ENCODE measurements at places on chromosomes 11 and 22.

DNA sequence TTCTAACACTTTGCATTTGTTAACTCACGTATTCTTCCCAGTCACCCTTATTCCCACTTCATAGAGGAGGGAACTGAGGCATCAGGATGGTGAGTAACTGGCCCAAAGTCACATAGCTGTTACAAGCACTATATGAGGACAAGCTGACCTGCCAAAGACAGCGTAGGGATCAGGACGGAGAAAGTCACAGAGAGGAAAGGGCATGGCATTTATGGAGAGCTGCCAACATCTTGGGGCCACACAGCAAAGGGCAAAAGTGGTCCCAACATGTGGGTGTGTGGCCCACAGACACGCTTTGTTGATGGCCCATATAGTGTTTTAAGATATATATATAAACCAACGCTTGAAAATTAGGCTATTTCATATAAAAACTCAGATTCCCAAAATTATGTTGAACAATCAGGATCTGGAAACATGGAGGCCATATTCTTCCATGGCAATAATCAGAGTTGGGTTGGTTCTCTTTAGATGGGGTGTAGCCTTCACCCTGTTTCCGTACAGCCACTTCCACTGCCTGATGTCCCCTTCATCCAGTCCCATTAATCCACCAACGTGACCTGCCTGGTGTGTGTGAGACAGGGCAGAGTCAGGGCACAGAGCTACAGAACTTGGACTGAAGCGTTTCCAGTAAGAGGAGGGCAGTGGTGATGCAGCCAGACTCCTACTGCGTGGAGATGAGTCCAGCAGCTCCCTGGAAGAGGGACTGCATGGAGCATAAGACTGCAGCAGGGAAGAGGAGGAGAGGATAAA lies 39.9 kb upstream of the CD5 start:
- DNase-seq = no peak

- DNase-seq = no peak
Observed at GRCh38 chr11:58919561-58919960, 19.7 kb upstream of the GLYATL1 start.

GRCh38 chr11:47296045-47296444 lies 26.1 kb downstream of the MADD start:
- DNase-seq = no peak

GRCh38 chr22:35467681-35468434 lies 67.9 kb downstream of the MCM5 start:
- DNase-seq = no peak

GRCh38 chr22:23216461-23217170 lies 36.3 kb downstream of the BCR start:
- peak; percentile 69 for DNase-seq

DNA sequence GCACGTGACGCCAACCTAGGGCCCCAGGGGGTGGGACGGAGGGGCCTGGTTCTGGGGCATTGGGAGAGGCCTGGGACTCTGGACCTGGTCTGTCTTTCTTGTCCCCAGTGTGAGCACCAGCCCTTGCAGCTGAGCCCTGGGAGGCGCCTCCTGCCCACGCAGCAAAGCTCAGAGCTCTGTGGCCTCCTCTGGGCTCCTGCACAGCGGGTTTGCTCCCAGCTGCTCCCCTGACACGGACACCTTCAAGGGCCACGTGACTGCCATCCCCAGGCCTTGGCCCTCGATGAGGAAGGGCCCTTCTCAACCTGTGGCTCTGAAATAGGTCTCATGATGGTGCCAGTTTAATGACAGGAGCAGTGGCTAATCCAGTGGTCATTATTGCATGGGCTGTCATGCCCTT lies 31.5 kb upstream of the CCDC188 start:
- no peak for DNase-seq

GRCh38 chr22:36405671-36406538 lies 18.1 kb upstream of the MYH9 start:
- peak; percentile 30 for DNase-seq

- no peak for DNase-seq
Observed at GRCh38 chr11:117610901-117611300, 186.1 kb downstream of the DSCAML1 start.

DNA sequence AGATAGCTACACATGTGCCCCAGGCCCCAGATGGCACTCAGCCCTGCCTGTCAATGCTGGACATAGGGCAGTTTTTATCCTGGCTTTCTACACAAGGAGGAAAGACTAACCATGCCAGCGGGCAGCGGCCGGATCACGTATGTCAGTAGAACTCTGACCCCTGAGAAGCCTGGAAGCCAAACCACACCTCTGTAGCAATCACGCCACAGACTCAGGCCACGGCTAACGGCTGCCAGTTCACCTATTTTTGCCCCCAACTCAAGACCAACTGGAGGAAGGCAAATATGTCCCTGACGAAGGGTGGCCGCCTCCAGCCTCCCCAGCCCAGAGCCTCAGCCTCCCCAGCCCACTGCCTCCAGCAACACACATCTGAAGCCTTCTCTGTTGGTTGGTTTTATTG lies 7.2 kb upstream of the CD81 start:
- DNase-seq = no peak

DNA sequence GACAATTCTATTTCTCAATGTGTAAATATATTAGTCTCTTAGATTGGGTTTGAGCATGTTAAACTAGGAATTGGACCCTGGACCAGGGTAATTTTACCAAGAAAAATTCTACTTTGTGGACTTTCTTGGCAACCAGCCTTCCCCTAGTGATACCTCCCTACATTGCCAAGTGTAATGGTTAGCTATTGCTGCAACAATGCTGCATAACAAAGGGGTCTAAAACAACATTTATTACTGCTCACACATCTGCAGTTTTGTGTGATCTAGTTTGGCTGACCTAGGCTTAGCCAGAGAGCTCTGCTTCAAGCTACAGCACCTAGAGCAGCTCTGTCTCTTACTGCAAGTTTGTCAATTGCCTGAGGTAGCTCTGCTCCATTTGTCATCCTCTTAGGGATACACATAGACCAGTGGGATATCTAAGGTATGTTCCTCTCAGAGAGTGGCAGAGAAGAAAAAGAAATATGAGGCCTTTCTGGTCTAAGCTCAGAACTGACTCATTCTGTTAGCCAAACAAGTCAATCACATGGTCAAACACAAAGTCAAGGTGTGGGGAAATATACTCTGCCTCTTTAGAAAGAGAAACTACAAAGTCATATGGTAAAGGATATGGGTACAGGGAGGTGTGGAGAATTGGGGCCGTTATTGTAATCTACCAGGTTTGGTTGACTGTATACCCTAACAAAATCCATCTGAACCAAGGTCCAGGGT lies 2.0 kb upstream of the LAYN start:
- peak; percentile 27 for DNase-seq

GRCh38 chr11:12164061-12165014 lies 53.9 kb downstream of the MICAL2 start:
- no peak for DNase-seq

DNA sequence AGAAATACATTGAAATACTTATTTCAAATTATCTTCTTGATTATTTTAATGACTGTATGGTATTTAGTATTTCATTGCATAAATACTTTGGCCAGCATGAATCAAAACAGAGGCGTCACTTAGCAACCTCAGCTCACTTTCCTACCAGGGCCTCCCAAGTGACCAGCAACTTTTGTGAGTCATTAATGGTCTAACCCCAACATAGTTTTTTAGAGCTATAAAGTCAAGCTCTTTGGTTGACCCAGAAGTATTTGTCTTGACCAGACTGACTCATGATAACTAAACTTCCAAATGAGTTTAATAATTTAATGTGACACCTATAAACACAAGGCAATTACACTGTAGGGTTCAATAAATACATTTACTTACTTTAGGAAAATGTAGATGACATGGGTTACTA lies 27.9 kb upstream of the RBMXL2 start:
- no peak for DNase-seq

DNA sequence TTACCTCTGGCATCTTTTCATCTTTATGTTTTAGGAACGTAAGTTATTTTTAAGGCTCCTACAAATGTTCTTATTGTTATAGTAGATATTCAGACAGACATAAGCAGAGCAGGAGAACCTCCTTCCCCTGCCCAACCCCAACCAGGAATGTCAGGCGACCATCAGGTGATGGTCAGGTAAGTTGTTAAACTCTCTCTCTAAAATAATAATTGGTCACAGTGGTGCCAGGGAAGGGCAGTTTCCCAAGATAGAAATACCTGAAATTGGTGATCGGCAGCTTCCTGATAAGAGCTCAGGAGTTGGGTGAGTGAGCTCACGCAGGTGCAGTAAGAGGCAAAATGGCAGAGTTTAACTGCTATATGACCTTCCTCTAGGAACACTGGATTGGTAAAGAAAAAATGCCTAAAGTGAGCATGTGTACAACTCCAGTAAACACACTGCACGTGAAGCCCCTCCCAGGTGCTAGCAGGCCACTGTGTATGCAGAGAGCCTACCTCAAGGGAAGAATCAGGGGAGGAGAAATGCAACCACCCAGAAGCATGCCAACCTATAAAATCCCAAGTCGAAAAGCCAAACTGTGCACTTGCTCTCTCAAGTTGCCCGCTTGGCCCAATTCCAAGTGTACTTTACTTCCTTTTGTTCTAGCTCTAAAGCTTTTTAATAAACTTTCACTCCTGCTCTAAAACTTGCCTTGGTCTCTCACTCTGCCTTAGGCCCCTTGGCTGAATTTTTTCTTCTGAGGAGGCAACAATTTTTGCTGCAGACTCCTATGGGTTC lies 273.9 kb downstream of the SBF2 start:
- DNase-seq = no peak

- no peak for DNase-seq
Observed at GRCh38 chr22:38471237-38471636, 3.3 kb downstream of the KDELR3 start.

DNA sequence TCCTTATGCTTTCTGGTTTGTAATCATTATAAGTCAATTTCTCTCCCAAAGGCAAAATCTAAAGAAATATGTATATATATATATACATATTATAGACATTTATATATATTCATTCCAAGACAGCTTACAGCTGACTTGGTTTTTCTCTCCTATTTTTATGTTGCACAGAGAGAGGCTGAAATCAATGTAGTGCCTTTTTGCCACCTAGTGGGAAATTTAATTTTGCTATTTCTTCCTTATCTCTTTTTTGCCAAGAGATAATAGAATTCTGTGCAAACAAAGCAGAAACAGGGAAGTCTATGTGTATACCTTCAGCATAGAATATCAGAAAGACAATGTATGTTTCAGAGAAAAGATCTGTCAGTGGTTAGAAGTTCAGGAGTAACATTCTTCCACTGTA lies 186.0 kb upstream of the ANO5 start:
- no peak for DNase-seq

DNA sequence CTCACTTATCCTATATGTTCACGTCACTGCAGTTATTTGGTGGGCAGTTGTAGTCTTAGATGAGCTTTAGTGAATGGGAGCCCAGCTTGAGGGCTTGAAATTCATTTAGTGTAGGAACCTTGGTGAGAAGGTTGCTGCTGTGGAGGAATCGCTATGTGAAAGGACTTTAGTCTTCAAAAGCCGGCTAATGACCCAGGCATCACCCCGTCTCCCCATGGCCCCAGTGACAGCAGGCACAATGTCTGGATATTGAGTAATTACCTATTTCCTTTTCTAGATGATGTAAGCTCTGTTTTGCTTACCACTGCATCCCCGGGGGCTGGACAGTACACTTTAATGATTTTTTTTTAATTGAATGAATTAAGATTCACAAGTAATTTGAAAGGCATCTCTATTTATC lies 283.2 kb downstream of the ST3GAL4 start:
- DNase-seq = no peak

GRCh38 chr11:108197351-108197750 lies 25.1 kb downstream of the NPAT start:
- no peak for DNase-seq

- DNase-seq = no peak
Observed at GRCh38 chr11:67282155-67282875, 6.8 kb upstream of the ANKRD13D start.

GRCh38 chr22:49772692-49773091 lies 55.0 kb downstream of the BRD1 start:
- DNase-seq = no peak

GRCh38 chr11:119668676-119669075 lies 60.3 kb downstream of the NECTIN1 start:
- no peak for DNase-seq

- DNase-seq = no peak
Observed at GRCh38 chr11:64772303-64773018, 5.9 kb downstream of the SF1 start.

DNA sequence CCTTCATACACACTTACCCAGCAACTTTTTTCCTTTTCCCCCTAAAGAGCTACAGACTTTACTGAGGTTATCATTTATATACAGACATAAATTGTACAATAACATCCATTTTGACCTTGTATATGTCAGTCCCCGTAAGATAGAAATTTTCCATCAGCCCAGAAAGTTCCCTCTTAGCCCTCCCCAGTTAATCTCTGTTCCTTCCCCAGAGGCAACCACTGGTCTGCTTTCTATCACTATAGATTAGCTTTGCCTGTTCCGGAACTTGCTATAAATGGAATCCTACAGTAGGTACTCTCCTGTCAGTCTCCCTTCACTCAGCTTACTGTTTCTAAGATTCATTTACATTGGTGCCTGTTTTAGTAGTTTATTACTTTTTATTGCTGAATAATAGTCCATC lies 54.9 kb downstream of the TSPAN18 start:
- DNase-seq = no peak

DNA sequence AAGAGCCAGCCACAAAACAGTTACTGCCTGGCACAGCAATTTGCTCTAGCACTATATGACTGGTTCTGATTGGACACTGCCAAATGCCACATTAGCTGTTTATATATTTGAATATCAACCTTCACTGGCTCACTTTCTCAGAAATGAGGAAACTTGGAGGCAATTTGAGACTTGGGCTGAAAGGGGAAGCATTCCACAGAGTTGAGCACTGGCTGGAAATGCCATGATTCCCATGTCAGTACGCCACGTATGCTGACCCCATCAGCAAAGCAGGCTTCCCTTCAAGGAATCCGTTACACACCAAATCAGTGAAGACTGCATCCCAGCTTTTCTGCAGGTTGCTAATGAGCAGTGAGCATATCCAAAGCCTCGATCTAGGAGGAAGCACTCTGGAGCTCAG lies 34.7 kb downstream of the GALNT18 start:
- DNase-seq = no peak

- DNase-seq = no peak
Observed at GRCh38 chr22:41094041-41094593, 1.7 kb downstream of the EP300 start.

DNA sequence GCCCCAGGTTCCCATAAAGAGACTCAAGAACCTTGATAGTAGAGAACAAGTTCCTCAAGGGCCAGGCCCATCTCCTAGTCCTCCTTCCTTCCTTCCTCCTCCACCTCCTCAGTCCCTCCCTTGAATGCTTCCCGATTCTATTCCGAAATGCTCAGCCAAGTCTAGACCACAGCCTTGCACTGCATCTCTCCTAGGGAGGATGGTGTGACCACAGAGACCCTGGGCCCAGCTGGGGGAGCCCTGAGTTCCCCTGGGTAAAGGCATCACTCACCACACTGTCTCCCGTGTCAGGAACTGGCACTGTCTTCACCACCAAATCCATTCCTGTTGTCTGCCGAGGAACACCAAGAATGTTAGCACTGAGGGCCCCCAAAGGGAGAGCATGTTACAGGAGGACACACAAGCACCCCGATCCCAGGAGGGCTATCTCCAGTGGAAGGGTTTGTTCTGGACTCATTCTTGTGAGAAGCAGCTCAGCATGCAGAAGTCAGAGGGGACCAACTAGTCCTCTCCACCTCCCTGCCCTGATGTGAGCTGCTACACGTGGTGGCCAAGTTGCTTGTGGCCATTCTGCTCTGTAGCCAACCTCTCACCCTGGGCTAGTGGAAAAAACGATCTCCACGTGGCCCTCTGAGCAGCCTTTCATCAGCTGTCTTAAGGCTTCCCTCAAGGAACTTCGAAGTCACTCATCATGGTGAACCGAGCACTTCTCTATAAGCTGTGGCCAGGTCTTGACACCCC lies 8.7 kb downstream of the IFT27 start:
- no peak for DNase-seq

GRCh38 chr11:10385696-10386095 lies 69.4 kb upstream of the AMPD3 start:
- no peak for DNase-seq
